ENCODE measurements at places on chromosomes 3 and 15.

- no peak for DNase-seq
These were observed 2.0 kb upstream of the JMJD7 start for GRCh38 chr15:41825572-41826535.

GRCh38 chr3:186845756-186846155 lies 3.2 kb downstream of the ADIPOQ start:
- DNase-seq = no peak

DNA sequence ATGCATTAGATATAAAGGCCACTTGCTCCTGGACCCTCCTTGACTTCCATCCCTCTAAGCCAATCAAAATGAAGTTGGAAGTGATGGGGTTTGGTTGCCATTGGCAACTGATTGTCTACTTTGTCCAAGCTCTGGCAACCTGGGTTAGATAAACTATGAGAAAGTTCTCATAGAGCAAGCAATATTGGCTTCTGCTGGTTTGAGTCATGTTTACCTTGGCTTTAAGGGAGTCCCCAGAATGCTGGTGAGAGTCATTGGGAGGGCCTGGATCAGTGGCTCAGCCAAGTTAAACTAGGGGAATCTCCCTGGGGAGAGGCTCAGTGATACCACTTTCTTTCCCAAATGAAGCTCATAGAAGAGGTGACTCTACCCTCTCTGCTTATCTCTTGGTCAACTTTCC lies 176.3 kb upstream of the ROPN1 start:
- no peak for DNase-seq

DNA sequence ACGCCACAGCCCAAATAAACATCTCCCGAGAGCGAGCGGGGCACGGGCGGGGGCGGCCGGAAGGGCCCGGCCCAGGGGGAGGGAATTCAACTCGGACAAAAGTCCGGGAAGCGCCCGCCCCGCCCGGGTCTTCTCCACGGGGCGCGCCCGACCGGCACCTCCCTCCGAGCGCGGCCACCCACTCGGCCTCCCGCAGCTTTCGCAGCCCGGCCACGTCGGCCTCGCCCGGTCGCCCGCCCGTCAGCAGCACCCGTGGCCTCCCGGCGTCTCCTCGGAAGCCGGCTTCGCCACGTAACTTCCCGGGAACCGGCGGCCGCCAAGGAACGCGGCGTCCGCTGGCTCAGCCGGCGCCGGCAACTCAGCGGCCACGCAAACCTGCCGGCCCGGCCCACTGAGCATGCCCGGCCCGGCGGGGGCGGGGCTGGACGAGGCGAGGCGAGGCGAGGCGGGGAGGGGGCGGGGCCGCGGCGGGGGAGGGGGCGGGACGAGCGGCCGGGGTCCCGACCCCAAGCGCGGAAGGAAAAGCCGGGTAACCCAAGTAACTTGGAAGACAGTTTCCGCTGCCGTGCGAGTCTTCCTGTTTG lies at the start of gene TJP1:
TSS of gene TJP1 (minus strand) at position 369 of the 584 bp plus-strand sequence. CDS start 440 bp downstream, outside the sequence.
- no peak for DNase-seq

- no peak for DNase-seq
These were observed 28.3 kb downstream of the GAP43 start for GRCh38 chr3:115651599-115651998.
